A549 (cell line): ENCODE measurements at places on chromosomes 1 and 21.
A peak's percentile ranks its signal among the peaks of the same experiment; 100 is the strongest.

DNA sequence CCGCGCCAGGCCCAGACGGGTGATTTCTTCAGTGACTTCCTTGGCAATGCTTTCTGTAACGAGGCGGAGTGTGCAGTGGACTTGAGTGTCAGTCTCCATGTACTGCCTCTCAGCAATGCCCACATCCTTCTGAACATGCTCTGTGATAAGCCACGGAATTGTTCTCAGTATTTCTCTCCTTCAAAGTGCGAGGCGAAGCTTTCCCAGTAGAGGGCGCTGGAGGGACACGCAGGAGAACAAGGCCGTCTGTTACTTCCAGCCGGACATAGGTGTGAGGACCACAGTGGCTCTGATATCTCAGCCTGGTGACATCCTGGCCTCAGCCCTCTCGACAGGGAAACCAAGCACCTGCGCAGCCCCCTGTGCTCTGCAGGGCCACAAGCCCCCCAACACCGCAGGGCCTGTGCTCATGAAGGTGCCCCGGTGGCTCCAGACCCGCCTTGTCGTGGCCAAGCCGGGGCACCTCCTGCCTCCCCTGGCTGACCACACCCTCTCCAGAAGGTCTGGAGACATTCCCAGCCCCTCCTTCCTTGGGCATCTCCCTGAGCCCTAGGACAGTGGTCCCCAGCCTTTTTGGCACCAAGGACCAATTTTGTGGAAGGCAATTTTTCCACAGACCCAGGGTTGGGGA, 46.1 kb upstream of the BACE2 start:
- DNase-seq, result peak; percentile 79

GRCh38 chr1:157597959-157598667, at the start of gene FCRL4:
FCRL4 (minus strand) TSS chr1:157598085; CDS start chr1:157597944, 141 bp downstream.
- no peak for DNase-seq

GRCh38 chr1:179303200-179303785, 9.7 kb downstream of the SOAT1 start:
- no peak for DNase-seq

DNA sequence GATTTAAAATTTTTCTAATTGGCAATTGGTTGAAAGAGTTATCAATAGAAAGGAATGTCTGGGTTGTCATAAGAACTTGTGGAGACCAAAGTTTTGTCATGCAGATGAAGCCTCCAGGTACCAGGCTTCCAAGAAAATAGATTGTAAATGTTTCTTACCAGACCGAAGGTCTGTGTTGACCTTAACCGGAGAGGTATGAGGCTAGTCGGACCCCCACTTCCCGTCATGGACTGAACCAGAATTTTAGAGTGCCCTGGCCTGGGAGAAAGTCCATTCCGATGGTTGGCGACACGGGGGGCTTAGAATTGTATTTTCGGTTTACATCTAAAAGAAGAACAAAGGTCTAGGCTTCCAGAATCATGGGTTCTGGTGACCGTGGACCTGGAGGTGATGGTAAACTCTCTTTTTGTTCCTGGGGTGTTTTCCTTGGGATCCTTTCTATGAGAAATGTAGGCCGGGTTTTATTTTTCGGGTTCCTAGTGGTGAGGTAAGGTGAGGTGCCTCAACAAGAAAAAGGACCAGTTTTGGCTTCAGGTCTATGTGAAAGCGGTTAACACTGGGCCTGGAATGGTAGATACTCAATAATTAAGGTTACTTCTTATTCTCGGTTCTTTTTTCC, 405 bp upstream of the UHMK1 start:
- DNase-seq, result no peak

DNA sequence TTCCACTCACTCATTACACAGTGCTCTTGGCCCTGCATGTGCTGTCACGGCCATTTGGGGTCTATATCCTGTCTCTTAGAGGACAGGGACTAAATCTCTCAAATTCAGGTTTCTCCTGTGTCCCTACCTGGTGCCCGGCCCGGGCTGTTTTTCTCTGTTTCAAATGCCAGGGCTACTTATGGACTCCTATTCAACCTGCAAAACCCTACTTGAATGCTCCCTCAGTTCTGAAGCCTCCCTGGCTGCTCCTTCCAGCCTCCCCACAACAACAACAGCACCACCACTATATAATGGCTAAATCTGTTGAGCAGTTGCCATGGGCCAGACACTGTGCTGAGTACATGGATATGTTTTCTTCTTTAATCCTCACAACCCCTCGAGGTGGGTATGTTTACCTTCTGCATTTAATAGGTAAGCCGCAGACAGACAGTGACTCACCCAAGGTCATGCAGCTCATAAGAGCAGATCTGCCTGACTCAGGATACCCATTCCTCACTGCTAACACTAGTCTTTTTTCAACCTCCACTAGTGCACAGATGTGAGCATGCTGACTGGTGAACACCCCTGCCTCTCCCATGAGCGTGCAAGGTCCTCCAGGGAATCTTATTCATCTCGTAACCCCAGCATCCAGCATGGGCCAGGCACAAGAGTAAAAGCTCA, 29.9 kb downstream of the DHRS3 start:
- peak; percentile 38 for DNase-seq

- DNase-seq, result no peak
Observed at GRCh38 chr1:23283667-23284602, 60.1 kb downstream of the HNRNPR start.

GRCh38 chr1:26363549-26364448, 8.8 kb downstream of the ZNF683 start:
- peak; percentile 59 for DNase-seq

DNA sequence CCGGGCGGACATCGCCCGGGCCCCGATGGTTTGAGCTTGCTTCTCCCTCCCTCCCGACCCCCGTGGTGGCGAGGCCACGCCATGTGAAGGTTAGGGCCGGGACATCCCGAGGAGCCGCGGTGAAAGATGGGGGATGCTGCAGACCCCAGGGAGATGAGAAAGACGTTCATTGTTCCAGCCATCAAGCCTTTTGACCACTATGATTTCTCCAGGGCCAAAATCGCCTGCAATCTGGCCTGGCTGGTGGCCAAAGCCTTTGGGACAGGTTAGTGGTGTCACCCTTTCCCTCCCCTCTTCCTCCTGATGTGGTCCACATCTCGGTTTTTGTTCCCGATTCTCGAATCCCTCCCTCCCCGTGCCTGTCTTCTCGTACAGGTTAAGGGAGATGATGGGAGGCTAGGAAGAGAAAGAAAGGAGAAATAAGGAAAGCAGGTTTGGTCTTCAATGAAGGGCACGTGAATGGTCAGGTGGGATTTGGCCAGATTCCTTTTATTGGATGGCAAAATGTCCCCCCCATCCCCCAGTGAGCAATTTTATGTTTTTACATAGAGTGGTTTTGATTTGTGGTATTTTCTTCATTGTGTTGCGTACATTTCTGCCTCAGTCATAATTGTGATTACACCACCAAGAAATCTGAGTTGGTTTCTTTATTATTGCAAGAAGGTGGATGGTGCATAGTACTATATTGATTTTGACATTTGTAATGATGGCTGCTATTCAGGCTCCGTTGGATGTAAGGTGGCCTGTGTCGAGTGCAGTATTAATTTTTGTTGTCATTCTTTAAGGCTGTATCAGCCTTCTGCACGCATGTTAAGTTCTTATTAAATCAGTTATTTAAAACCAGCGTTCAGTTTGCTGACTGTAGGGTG, 1.2 kb downstream of the CAMSAP2 start:
- DNase-seq, result peak; percentile 28

- DNase-seq, result peak; percentile 28
Observed at GRCh38 chr1:30756545-30757351, 826 bp downstream of the LAPTM5 start.

- no peak for DNase-seq
Observed at GRCh38 chr1:207867136-207868109, 43.5 kb downstream of the CD34 start.

- DNase-seq, result no peak
Observed at GRCh38 chr1:180539136-180539535, 19.6 kb upstream of the OVAAL start.

GRCh38 chr1:44714944-44715571, 15.9 kb downstream of the RNU5D-1 start:
- DNase-seq, result peak; percentile 75

DNA sequence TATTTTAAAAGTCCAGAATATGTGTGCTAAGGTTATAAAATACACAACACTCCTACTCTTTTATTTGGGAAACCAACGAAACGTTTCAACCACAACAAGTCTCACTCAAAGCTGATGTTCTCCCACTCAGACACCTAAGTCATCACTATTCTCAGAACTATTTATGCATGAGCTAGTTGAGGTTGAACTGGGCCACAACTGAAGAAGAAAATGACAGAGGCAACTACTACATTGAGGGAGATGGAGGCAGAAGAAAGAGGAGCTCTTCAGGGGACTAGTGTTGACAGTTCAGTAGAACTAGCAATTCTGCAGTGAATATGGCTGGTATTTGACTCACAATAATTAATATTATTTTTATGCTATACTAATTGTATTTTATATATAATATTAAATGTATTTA, 198.2 kb downstream of the SEC16B start:
- no peak for DNase-seq

DNA sequence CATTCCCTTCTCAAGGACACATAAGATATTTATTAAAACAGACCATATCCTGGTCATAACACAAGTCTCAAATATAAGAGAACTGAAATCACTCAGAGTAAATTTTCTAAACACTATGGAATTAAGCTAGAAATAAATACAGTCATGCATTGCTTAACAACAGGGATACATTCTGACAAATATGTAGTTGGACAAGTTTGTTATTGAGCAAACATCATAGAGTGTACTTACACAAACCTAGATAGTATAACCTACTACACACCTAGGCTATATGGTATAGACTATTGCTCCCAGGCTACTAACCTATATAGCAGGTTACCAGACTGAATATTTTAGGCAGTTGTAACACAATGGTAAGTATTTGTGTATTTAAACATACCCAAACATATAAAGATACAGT, 104.0 kb downstream of the MIS18A start:
- no peak for DNase-seq
